ENCODE measurements at places on chromosomes 12 and 14. TPM values are rescaled to one million over a fixed set of nuclear protein-coding genes. Genes with fewer than 3 reads are reported as not detected.

DNA sequence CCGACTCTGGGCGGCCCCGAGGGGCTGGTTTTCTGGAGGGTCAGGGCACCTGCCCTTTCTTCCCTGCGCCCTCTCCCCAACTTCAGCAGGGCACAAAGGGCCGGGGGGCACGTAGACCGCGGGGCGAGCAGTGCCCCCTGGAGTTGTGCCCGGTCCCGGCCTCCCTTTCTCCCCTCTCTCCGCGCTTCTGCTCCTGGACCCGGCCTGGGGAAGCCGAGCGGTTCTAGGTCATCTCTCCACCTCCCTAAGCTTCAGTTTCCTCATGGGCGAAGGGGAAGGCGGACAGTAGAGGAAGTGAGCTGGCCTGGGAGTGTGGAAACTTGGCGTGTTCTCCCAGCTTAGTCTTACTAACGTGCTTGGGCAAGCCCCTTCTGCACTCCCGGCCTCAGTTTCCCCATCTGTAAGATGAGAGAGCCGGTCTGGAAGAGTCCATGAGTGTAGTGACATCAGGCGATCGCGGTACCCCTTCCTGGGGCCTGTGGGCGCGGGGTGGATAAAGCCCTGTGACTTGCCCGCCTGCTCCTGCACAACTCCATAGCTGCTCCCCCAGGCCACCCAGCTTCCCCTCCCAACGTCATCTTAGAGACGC lies 158.6 kb upstream of the PARP11 start:
- no peaks in the 10 kb centered on the region for H3K36me3 ChIP-seq
- peak overlapping the region; percentile 84 for H3K27ac ChIP-seq
- peak; percentile 63 for DNase-seq
- H3K27me3 ChIP-seq, result peaks cover 4% of the 10 kb centered on the region

GRCh38 chr14:33945210-33946088 lies 5.4 kb downstream of the EGLN3 start:
- H3K36me3 ChIP-seq, result no peaks in the 10 kb centered on the region
- no peak overlapping the region for H3K27ac ChIP-seq
- H3K27me3 ChIP-seq, result peaks cover 8% of the 10 kb centered on the region
- no peak for DNase-seq
- H3K4me1 ChIP-seq, result peaks cover 21% of the 10 kb centered on the region

ISCU gene
- total RNA-seq, result 106 TPM

DNA sequence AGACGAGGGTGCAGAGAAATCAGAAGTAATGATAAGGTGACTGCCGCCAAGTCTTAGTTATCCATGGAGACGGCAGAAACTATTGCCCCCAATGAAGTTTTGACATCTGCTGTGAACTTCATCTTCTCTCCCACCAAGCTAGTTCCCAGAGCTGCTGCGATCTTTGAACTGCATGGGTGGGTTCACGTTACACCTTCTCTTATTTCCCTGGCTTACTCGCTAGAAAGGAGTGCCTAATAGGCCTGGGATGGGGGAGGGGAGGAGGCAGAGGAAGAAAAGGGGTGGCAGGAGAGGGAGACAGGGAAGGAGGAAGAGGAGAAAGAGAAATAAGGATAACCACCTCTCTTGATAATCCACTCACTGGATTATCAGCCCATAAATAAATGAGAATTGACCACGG lies 157.1 kb downstream of the NTF3 start:
- peaks cover 13% of the 10 kb centered on the region for H3K4me1 ChIP-seq
- no peaks in the 10 kb centered on the region for H3K27me3 ChIP-seq
- H3K4me3 ChIP-seq, result no peak overlapping the region
- no peak for DNase-seq
- no peaks in the 10 kb centered on the region for H3K36me3 ChIP-seq
- no peak overlapping the region for H3K27ac ChIP-seq

- H3K4me1 ChIP-seq, result no peaks in the 10 kb centered on the region
- DNase-seq, result no peak
- no peak overlapping the region for H3K4me3 ChIP-seq
- H3K36me3 ChIP-seq, result no peaks in the 10 kb centered on the region
Measured at GRCh38 chr14:40485688-40486087, 1053.5 kb upstream of the FBXO33 start.

PUS1 gene
- total RNA-seq, result 6.5 TPM

GRCh38 chr12:47158792-47159191 lies 79.0 kb upstream of the AMIGO2 start:
- H3K27me3 ChIP-seq, result no peaks in the 10 kb centered on the region
- no peak overlapping the region for H3K27ac ChIP-seq
- DNase-seq, result no peak
- no peaks in the 10 kb centered on the region for H3K36me3 ChIP-seq

DNA sequence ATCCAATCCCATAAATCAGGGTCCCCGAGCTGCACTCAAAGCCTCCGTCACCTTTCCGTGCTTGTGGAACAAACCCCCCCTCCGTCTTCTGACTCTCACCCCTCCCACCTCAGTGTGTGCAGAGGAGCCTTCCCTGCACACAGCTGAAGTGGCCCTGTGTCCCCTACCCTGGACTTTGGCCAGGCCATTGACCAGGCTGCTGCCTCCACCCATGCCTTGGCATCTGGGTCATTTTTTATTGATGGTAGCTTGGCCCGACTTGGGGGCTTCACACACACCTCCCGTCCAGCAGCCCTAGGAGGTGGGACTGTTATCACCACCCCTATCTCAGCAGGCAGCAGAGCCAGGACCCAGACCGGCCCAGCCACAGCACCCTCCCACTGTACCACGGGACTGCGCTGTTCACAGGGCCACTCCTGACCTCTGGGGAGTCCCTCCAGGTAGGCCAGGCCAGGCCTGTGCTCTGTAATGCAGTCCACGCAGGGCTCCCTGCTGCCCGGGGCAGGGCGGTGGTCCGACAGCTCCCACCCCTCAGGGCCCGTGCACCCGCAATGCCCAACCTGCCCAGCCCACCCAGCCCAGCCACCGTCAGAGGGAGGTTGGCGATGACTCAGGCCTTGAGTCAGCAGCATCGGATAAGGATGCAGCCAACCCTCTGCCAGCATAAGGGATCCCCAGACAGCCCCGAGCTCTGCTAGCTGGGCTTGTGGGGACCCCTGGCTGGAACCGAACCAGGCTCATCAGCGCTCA lies 9.2 kb upstream of the INF2 start:
- H3K36me3 ChIP-seq, result no peaks in the 10 kb centered on the region
- peaks cover 70% of the 10 kb centered on the region for H3K4me1 ChIP-seq
- H3K27me3 ChIP-seq, result peaks cover 10% of the 10 kb centered on the region
- no peak overlapping the region for H3K4me3 ChIP-seq

GRCh38 chr12:114668151-114668885 lies 15.7 kb downstream of the TBX3 start:
- peak overlapping the region; percentile 51 for H3K27ac ChIP-seq
- H3K4me3 ChIP-seq, result peak overlapping the region; percentile 50
- peak; percentile 91 for DNase-seq
- peaks cover 15% of the 10 kb centered on the region for H3K36me3 ChIP-seq

DNA sequence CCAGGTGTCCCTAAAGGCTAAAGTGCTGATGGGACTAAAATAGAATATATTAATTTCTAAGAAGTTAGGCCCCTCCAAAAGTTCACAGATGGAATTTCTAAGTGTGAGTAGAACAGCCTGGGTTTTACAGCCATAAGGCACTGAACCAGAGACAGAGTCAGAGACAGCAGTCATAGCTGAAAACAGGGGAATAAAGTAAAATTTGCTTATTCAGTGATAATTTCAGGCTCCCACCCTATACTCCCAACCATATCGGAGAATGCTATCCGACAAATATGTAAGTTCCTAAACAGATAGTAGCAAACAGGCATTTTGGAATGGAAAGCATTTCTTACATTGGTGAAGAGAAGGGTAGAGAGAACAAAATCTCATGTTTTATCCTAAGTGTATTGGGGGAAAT lies 45.3 kb downstream of the NAA25 start:
- no peaks in the 10 kb centered on the region for H3K27me3 ChIP-seq
- no peaks in the 10 kb centered on the region for H3K4me1 ChIP-seq
- no peak overlapping the region for H3K4me3 ChIP-seq
- no peak overlapping the region for H3K27ac ChIP-seq
- no peak for DNase-seq

GRCh38 chr14:103820908-103821307 lies 26.5 kb downstream of the PPP1R13B start:
- H3K36me3 ChIP-seq, result no peaks in the 10 kb centered on the region
- no peak overlapping the region for H3K27ac ChIP-seq
- no peak for DNase-seq
- H3K4me1 ChIP-seq, result peaks cover 3% of the 10 kb centered on the region
- no peak overlapping the region for H3K4me3 ChIP-seq

DNA sequence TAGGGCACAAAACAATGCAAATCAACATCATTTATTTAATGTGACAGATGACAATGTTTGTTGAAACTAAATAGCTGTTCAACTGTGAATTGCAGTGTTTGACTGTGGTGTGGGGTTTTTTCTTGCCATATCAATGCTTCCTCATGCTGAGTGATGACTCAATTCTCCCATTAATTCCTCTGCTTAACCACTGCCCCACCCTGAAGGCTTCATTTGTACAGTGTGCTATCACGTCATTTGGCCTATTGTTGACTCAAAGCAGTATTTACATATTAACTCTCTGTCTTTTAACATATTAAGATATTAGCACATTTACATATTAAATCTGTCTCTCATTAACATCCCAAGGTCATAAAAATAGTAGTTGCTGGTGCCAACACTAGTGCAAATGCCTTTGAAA lies 164.8 kb upstream of the NRXN3 start:
- no peaks in the 10 kb centered on the region for H3K36me3 ChIP-seq
- H3K27ac ChIP-seq, result no peak overlapping the region
- no peaks in the 10 kb centered on the region for H3K27me3 ChIP-seq
- DNase-seq, result no peak

DNA sequence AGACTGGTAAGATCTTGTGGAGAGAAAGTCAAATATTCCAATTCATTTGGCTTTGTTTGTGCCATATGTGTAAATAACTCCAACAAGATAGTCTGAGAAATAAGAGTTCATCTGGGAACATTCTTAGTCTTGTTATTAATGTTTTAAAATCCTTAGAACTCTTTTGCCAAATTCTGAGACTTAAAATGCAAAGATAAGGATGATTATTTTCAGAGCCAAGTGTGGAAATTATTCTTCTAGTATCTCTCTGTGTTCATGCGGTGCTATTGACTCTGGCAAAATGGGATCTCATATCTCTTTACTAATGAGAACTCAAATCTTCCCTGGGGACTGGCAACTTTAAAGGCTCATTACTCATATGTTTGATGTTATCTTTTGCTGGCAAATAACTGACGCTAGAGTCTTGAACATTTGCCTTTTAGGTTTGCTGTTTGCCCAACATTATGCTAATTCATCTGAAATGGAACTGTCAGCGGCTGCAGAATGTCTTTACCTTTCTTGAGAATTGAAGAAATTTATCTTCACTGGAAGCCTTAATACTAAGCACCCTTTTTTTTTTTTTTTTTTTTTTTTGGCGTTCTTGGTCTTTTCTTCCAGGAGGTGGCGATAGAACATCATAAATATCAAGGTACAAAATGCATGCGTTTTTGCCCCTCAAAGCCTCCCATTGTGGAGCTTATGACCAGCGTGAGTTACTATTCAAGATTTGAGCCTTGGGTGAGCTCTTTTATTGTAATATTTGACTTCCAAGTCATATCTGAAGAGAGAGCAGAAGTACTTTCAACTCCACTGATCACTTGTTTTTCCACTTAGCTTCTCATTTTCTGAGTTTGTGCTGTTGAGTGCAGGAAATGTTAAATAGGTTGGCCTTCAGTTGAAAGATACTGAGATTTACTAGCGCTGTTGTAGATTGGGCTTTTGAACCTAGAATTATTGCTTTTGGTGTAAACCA lies 86.5 kb downstream of the CAND1 start:
- H3K4me3 ChIP-seq, result no peak overlapping the region
- H3K27me3 ChIP-seq, result no peaks in the 10 kb centered on the region
- no peaks in the 10 kb centered on the region for H3K36me3 ChIP-seq

ALX1 gene
- 0.62 TPM for total RNA-seq

DNA sequence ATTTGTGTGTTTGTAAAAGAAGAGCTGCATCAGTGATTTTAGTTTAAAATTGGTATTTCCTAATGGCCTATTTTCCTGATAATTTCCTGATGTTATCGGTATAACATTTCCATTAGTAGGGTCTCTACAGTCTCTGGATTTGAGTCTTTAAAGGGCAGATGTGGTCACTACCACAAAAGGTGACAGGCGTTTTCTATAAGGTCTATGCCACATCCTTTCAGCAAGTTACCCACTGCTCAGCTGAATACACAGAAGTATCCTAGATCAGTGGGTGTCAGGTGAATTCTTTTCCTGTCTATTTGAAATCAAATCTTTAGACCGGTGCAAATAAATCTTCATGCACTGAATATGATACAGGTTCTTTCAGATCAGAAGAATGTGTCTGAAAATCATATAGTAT lies 90.2 kb downstream of the LIN7A start:
- no peaks in the 10 kb centered on the region for H3K4me1 ChIP-seq
- H3K27me3 ChIP-seq, result no peaks in the 10 kb centered on the region
- H3K27ac ChIP-seq, result no peak overlapping the region
- no peaks in the 10 kb centered on the region for H3K36me3 ChIP-seq
- no peak overlapping the region for H3K4me3 ChIP-seq

TMEM132D gene
- total RNA-seq, result 0.44 TPM

- H3K27me3 ChIP-seq, result peaks cover 31% of the 10 kb centered on the region
- H3K4me1 ChIP-seq, result peaks cover 9% of the 10 kb centered on the region
- no peaks in the 10 kb centered on the region for H3K36me3 ChIP-seq
- H3K27ac ChIP-seq, result no peak overlapping the region
- DNase-seq, result no peak
Measured at GRCh38 chr12:50049254-50050118, 7.9 kb upstream of the ASIC1 start.

DNA sequence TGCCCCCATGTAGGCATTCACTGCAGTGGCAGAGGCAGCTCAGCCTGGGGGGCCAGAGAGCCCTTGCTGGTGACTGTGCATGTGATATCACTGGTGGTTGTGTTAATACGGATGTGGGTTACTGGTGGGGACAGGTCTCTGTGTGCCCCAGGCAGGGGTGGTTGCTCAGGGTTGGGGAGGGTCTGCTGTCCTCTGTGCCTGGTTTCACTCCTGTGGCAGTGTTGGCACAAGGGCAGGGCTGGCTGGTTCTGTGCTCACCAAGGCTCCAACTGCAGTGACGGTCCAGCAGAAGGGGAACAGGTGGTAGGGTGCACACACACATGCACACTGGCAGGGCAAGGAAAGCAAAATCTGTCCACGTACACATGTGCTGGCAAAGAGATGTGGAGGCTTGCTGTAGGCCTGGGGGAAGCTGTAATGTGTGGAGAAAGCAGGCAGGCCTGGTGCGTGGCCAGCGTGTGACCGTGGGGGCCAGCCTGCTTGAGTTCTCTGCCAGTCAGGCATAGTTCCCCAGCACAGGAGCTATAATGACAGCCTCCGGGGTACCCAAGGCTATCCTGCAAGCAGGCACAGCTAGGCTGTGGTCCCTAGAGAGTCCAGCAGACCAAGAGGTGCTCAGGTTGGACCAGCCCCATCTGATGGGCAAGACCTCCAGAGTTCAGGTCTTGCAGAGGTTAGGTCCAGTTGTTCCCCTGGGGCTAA lies 254.6 kb downstream of the FBXL14 start:
- peaks cover 8% of the 10 kb centered on the region for H3K4me1 ChIP-seq
- H3K36me3 ChIP-seq, result no peaks in the 10 kb centered on the region
- H3K27me3 ChIP-seq, result no peaks in the 10 kb centered on the region
- DNase-seq, result no peak
- H3K27ac ChIP-seq, result no peak overlapping the region
- no peak overlapping the region for H3K4me3 ChIP-seq

UNC79 gene
- 0.27 TPM for total RNA-seq

GRCh38 chr12:120639771-120640721 lies at the start of gene CABP1:
Gene CABP1 (plus strand): TSS chr12:120640626. CDS start chr12:120640686, 60 bp downstream.
- DNase-seq, result no peak
- H3K4me3 ChIP-seq, result peak within 1 kb of the TSS; percentile 19
- H3K4me1 ChIP-seq, result peaks cover 11% of the 10 kb centered on the region

- peak overlapping the region; percentile 72 for H3K27ac ChIP-seq
- peaks cover 6% of the 10 kb centered on the region for H3K36me3 ChIP-seq
- H3K4me1 ChIP-seq, result peaks cover 14% of the 10 kb centered on the region
- H3K4me3 ChIP-seq, result peak overlapping the region; percentile 90
- H3K27me3 ChIP-seq, result no peaks in the 10 kb centered on the region
Measured at GRCh38 chr12:49264466-49264872, 413 bp upstream of the TUBA1C start.

TAS2R42 gene
- not detected for total RNA-seq

All from muscle of leg (tissue), 16 donors.